ENCODE measurements at places on chromosomes 7 and 10. TPM values are rescaled to one million over a fixed set of nuclear protein-coding genes. Genes with fewer than 3 reads are reported as not detected.

The FAM204A gene
- total RNA-seq = 59.6 TPM

The GALNT17 gene
- total RNA-seq = not detected

The PFKFB3 gene
- total RNA-seq = 81.9 TPM

The AKR1D1 gene
- not detected for total RNA-seq

The FRAT1 gene
- 8.7 TPM for total RNA-seq

The PPP1R9A gene
- total RNA-seq = not detected

The MYL10 gene
- total RNA-seq = not detected

The MEOX2 gene
- not detected for total RNA-seq

The HOXA2 gene
- not detected for total RNA-seq

The RALA gene
- total RNA-seq = 32.1 TPM

The SLC13A1 gene
- total RNA-seq = not detected

The TACR2 gene
- not detected for total RNA-seq

The NANOS1 gene
- 0.73 TPM for total RNA-seq

The ZNF488 gene
- 0.08 TPM for total RNA-seq

The NACAD gene
- not detected for total RNA-seq

The BICC1 gene
- not detected for total RNA-seq

The PALD1 gene
- 0.28 TPM for total RNA-seq

The SPDYE16 gene
- total RNA-seq = 0.36 TPM

The TMEM213 gene
- total RNA-seq = 0.28 TPM

The LIPJ gene
- not detected for total RNA-seq

The UFSP1 gene
- total RNA-seq = 4.9 TPM

The PANK1 gene
- total RNA-seq = 4.3 TPM

The OSBPL3 gene
- 78.8 TPM for total RNA-seq

The KLF14 gene
- not detected for total RNA-seq

The CADPS2 gene
- not detected for total RNA-seq

The ASNS gene
- total RNA-seq = 54.6 TPM

The ARHGAP19 gene
- 35.1 TPM for total RNA-seq

The ATP6V0A4 gene
- 0.08 TPM for total RNA-seq

The UCN3 gene
- total RNA-seq = not detected

The CTNNA3 gene
- 0.24 TPM for total RNA-seq

The WNT2 gene
- not detected for total RNA-seq

The UTF1 gene
- not detected for total RNA-seq

The C7orf33 gene
- total RNA-seq = not detected

The CLCN1 gene
- total RNA-seq = not detected

The GPR15LG gene
- total RNA-seq = not detected

The RP9 gene
- 12.3 TPM for total RNA-seq

The KIN gene
- 11.2 TPM for total RNA-seq

The ENKUR gene
- total RNA-seq = not detected

The PNLIP gene
- total RNA-seq = not detected

The C10orf62 gene
- not detected for total RNA-seq

The GAD2 gene
- total RNA-seq = not detected

The TAS2R4 gene
- 0.70 TPM for total RNA-seq

The CDK13 gene
- 51.4 TPM for total RNA-seq

The MYOF gene
- 0.25 TPM for total RNA-seq

The YWHAG gene
- 62.1 TPM for total RNA-seq

The ADCY1 gene
- 0.91 TPM for total RNA-seq

The GPR26 gene
- not detected for total RNA-seq

The SPDYE11 gene
- not detected for total RNA-seq

The PIP4K2A gene
- 127 TPM for total RNA-seq

The PTPRN2 gene
- total RNA-seq = 2.3 TPM

The RADIL gene
- 0.39 TPM for total RNA-seq

The FRAT2 gene
- total RNA-seq = 12.8 TPM

The ZNF503 gene
- not detected for total RNA-seq

The FFAR4 gene
- not detected for total RNA-seq

The HOXA11 gene
- not detected for total RNA-seq

Data from activated naive CD4-positive, alpha-beta T cell treated with anti-CD3 and anti-CD28 coated beads, Interleukin-2, amount 10 ng/mL, durations not matched to agents 5 hours and 36 hours (primary cell).